Muscle of leg (tissue), 16 donors: ENCODE measurements at places on chromosomes 3 and 15. TPM values are rescaled to one million over a fixed set of nuclear protein-coding genes. Genes with fewer than 3 reads are reported as not detected.

DNA sequence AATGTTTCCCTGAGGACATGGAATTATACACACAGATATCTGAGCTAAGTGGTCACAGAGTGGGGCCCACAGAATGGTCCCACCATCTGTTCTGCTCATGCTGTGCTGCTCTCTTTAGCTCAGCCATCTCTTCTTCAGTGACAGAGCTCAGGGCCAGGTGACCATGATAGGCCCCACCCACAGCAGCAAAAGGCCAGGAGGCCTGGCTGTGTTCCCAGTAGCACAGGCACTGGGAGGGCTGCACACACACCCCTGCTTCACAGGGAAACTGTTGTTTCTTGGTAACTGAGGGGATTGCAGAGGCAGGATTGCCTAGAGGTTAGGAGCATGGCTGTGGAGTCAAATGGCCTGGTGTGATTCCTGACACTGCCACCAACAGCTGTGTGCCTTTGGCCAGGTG lies 4.8 kb upstream of the FBXW12 start:
- no peaks in the 10 kb centered on the region for H3K36me3 ChIP-seq
- H3K4me3 ChIP-seq, result no peak overlapping the region
- peaks cover 4% of the 10 kb centered on the region for H3K4me1 ChIP-seq
- no peak overlapping the region for H3K27ac ChIP-seq
- no peaks in the 10 kb centered on the region for H3K27me3 ChIP-seq

Gene KCNAB1
- 8.4 TPM for polyA plus RNA-seq

DNA sequence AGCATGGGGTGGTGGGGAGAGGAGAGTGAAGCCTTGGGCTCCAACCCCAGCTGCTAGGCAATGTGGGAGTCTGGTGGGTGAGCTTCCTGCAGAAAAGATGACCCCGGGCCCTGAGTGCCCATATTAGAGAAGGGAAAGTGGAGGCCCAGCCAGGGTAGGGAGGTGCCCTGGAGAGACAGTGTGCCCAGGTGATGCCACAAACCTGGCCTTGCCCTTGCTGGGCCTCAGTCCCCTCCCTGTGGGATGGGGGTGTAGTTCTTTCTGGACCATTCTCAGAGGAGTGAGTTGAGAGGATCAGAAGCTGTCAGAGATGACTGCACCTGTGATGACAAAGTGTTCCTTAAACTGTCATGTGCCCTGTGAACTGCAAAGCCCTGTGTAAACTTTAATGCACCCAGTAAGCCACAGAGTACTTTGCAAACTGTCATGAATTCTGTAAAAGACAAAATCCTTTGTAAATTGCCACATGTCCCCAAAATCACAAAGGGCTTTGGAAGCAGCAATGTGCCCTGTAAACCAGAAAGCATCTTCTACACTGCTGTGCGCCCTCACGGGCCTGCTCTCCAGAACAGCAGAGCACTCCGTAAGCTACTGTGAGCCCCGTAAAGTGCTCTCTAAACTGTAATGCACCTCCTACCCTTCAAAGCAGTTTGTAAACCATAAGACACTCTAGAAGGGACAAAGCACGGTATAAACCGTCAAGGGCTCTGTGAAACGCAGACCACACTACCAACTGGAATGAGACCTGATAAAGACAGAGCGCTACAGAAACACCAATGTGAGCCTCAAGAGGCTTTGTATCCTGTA lies 51.3 kb upstream of the FGD5 start:
- peaks cover 3% of the 10 kb centered on the region for H3K4me1 ChIP-seq
- no peak overlapping the region for H3K4me3 ChIP-seq
- DNase-seq, result no peak

DNA sequence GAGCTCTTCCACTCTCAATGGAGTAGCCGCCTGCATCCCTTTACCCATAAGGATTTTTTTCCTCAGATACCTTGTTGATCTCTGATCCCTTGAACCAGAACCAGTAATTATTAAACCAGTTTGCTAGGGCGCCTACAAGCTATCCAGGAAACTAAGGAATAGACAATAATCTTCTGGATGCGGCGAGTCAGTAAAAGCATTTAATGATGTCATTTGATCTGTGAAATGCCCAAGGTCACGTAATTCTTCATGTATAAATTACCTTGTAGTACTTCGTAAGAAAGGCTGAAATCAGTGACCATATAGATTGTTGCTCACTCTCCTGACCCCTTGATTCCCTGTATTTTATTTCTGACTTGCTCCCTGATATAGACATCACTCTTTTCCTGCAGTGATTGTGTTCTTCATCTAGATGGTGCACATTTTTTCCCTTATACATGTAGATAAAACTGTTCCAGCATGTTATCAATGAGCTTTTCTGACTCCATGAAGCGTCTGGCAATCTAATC lies 548.6 kb upstream of the NAALADL2 start:
- H3K27ac ChIP-seq, result no peak overlapping the region
- H3K36me3 ChIP-seq, result no peaks in the 10 kb centered on the region
- H3K4me1 ChIP-seq, result no peaks in the 10 kb centered on the region
- H3K27me3 ChIP-seq, result no peaks in the 10 kb centered on the region
- H3K4me3 ChIP-seq, result no peak overlapping the region

Gene TJP1
- 47.8 TPM for polyA plus RNA-seq

DNA sequence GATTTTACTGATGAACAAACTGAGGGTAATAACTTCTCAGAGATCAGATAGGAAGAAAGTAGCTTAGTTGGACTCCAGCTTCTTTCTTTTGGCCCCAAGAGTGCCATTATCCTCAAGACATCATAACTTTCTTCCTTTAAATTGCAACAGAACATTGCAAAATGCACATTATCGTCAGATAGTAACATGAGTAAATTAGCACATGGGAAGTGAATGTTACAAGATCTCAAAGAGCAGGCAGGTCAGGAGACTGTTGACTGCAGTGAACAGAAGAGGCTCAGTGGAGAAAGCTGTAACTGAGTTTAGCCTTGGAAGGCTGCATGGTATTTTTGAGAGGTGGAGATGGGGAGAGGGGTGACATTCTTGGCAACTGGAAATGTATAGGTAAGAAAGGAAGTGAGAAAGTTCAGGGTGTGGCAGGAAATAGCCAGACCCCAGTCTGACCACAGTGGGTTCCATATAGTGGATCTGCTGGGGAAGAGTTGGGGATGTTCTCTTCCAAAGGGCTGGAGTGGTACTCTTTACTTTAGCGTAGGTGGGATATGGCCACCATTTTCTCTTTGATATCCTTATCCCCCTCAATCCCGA lies 307.7 kb downstream of the RPLP1 start:
- peaks cover 2% of the 10 kb centered on the region for H3K4me1 ChIP-seq
- no peak overlapping the region for H3K4me3 ChIP-seq
- no peak for DNase-seq
- H3K27me3 ChIP-seq, result peaks cover 3% of the 10 kb centered on the region

DNA sequence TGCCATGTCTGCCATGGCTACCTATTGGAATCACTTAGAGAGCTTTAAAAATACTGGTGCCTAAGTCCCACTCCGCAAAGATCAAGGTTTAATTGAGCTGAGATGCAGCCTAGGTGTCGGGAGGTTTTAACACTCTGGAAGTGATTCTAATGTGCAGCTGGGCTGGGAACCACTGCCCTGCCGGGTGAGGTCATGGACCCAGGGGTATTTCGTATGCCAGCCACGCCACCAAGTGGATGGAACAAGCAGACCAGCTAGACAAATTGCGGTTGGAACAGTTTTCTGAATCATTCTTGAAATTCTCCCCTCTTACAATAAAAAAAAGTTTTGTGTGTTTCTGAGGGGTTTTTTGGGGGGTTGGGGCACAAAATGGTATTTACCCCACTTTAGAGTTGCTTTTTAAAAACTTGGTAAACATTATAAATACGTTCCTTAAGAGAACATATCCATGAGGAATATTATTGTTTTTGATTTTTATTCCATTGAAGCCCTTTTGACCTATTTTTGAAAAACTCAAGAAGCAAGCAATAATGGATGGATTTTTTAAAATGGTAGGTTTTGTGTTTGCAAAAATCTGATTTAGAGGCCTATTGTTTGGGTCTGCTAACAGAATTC lies 66.2 kb upstream of the CSTA start:
- H3K36me3 ChIP-seq, result no peaks in the 10 kb centered on the region
- H3K4me3 ChIP-seq, result no peak overlapping the region
- no peaks in the 10 kb centered on the region for H3K4me1 ChIP-seq
- peak; percentile 55 for DNase-seq

Gene SLC4A7
- 13.5 TPM for polyA plus RNA-seq

- peaks cover 8% of the 10 kb centered on the region for H3K4me1 ChIP-seq
- H3K4me3 ChIP-seq, result no peak overlapping the region
- no peaks in the 10 kb centered on the region for H3K27me3 ChIP-seq
- peaks cover 97% of the 10 kb centered on the region for H3K36me3 ChIP-seq
- DNase-seq, result no peak
Observed at GRCh38 chr3:47849699-47850563, 47.0 kb downstream of the DHX30 start.

DNA sequence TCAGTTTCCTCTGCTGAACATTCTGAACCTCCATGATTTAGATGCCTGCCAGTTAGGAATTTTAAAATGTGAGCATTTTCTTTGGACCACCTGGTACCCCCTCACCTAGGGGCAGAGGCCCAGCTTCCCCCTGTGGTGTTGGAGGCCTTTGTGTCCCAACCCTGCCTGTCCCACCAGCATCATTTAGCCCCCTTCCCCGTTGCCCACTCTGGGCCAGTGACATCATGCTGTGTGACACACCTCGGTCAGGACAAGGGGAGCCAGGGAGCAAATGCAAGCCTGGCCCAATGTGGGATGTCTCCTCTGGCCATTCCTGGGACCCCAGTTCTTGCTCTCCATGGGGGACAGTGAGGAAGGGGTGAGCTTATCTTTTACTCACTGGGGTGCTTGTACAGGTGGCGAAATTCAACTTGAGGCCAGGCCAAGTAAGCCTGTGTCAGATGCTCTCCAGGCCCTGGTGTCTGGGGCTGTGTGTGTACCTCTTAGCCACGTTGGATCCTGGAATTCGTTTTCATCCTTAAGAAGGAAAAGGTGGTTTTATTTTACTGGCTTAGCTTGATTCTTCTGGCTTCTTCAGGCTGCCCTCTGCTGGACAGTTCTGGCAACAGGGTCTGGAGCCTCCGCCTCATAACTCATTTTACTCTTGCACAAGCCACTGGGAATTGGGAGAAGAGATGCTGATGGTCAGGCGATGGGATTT lies 49.7 kb upstream of the MYZAP start:
- H3K36me3 ChIP-seq, result no peaks in the 10 kb centered on the region
- peak; percentile 80 for DNase-seq
- H3K4me1 ChIP-seq, result peaks cover 43% of the 10 kb centered on the region
- H3K27me3 ChIP-seq, result no peaks in the 10 kb centered on the region

- peaks cover 6% of the 10 kb centered on the region for H3K4me1 ChIP-seq
- DNase-seq, result no peak
- no peak overlapping the region for H3K27ac ChIP-seq
Observed at GRCh38 chr15:41801850-41802455, 25.9 kb upstream of the JMJD7 start.

Gene C3orf80
- polyA plus RNA-seq, result 0.14 TPM

- no peak for DNase-seq
- H3K4me3 ChIP-seq, result peak overlapping the region; percentile 64
- H3K27me3 ChIP-seq, result no peaks in the 10 kb centered on the region
Observed at GRCh38 chr15:40161693-40162391, 973 bp downstream of the BUB1B start.

Gene KPNA1
- polyA plus RNA-seq, result 43.4 TPM

Gene FBXL2
- polyA plus RNA-seq, result 10.7 TPM

GRCh38 chr3:43923104-43923882 lies 232.6 kb downstream of the ABHD5 start:
- no peaks in the 10 kb centered on the region for H3K36me3 ChIP-seq
- no peak overlapping the region for H3K27ac ChIP-seq
- no peak for DNase-seq
- H3K27me3 ChIP-seq, result peaks cover 25% of the 10 kb centered on the region
- no peak overlapping the region for H3K4me3 ChIP-seq

Gene CIDEC
- 0.28 TPM for polyA plus RNA-seq

- H3K4me3 ChIP-seq, result no peak overlapping the region
- no peak for DNase-seq
- H3K27me3 ChIP-seq, result no peaks in the 10 kb centered on the region
- H3K27ac ChIP-seq, result no peak overlapping the region
- H3K36me3 ChIP-seq, result no peaks in the 10 kb centered on the region
Observed at GRCh38 chr15:60721257-60721626, 242.3 kb upstream of the ICE2 start.

GRCh38 chr15:27853624-27854455 lies 245.3 kb downstream of the OCA2 start:
- no peaks in the 10 kb centered on the region for H3K27me3 ChIP-seq
- no peak overlapping the region for H3K27ac ChIP-seq
- no peak for DNase-seq
- H3K36me3 ChIP-seq, result no peaks in the 10 kb centered on the region
- H3K4me1 ChIP-seq, result no peaks in the 10 kb centered on the region
- H3K4me3 ChIP-seq, result no peak overlapping the region

Gene BOC
- 99.2 TPM for polyA plus RNA-seq

Gene ERICH6
- polyA plus RNA-seq, result 0.19 TPM

- no peak overlapping the region for H3K27ac ChIP-seq
- no peak for DNase-seq
- H3K27me3 ChIP-seq, result no peaks in the 10 kb centered on the region
- no peaks in the 10 kb centered on the region for H3K36me3 ChIP-seq
- no peak overlapping the region for H3K4me3 ChIP-seq
Observed at GRCh38 chr3:86913160-86913559, 77.8 kb downstream of the VGLL3 start.

DNA sequence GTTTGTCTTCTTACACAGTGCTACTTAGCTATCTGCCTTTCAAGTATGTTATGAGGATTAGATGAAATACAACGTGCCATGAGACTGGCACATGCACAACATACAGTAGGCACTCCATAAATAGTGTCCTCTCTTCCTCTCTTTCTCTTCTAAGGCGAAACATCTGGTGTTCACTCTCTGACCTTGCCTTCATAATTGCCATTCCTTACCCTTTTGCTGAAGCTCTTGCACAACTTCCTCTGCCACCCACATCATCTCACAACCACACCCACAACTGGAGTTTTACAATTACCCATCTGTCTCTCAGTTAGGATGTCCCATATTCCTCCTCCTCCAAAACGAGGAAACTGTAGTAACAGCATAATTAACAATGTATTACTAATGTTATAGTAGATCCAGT lies 26.4 kb upstream of the ACP3 start:
- no peak overlapping the region for H3K4me3 ChIP-seq
- DNase-seq, result peak; percentile 41
- H3K27me3 ChIP-seq, result no peaks in the 10 kb centered on the region
- H3K27ac ChIP-seq, result no peak overlapping the region
- H3K4me1 ChIP-seq, result no peaks in the 10 kb centered on the region

Gene NR1I2
- polyA plus RNA-seq, result 0.38 TPM

Gene CPNE9
- not detected for polyA plus RNA-seq

DNA sequence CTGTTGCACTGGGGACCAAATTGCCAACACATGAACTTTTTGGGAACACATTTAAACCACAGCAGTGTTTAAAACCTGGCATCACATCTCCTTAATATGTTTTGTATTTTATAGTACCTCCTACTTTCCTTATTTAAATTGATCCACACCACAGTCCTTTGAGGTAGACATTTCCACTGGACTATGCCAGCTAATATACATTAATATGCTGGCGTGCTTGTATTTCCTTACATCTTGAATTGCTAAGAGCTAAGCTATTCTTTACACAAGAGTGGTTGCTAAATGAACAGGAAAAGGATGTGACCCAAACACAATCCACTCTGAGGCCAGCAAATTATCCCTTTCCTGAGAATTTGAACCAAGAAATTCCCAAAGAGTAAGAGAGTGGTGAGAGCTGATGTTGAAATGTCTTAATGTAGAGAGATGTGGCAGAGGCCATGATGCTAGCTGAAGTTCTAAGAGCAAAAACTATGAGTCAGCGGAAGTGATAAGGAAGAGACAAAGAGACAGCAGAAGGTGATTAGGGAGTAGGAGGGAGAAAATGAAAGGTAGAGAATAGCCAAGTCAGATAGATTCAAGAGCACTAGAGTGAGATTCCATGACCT lies 131.2 kb downstream of the CD47 start:
- peak; percentile 61 for DNase-seq
- H3K36me3 ChIP-seq, result no peaks in the 10 kb centered on the region
- H3K27me3 ChIP-seq, result no peaks in the 10 kb centered on the region
- H3K4me1 ChIP-seq, result peaks cover 13% of the 10 kb centered on the region

Gene ARHGEF26
- 11.3 TPM for polyA plus RNA-seq
